ENCODE measurements at places on chromosomes 5 and 9.

DNA sequence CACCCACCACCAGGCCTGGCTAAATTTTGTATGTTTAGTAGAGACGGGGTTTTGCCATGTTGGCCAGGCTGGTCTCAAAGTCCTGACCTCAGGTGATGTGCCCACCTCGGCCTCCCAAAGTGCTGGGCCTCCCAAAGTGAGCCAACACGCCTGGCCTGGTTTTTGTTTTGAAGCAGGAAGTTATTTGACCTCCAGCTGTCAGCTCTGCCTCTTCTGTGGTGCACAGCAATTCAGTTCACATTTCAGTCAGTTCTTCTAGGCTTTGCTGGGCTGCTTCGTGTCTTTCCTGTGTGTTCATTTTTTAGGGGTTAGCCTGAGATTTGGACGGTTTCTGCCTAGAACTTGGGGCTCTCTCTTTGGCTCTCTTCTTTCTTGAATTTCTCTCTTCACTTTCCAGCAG lies 8.9 kb downstream of the LCN1 start:
- DNase-seq, result no peak

DNA sequence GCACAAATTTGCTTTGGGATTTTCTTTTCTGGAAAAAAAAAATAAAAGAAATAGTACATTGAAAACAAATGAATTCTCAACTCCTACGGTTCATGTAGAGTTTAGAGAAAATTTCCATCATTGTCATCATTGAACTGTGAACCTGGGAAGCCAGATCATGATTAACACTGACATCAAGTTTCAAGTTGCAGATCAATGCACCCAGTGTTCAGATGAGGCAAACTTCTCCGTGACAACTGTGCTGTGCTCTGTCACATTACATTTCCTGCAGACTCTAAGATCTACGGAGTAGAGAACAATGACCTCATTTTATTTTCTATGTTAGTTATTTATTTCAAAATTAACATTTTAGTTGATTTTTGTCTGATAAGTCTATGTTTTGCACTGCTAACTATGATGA lies 99.7 kb downstream of the MAP1B start:
- DNase-seq, result no peak

GRCh38 chr9:74775396-74775795 lies 112.3 kb downstream of the TRPM6 start:
- DNase-seq, result no peak

DNA sequence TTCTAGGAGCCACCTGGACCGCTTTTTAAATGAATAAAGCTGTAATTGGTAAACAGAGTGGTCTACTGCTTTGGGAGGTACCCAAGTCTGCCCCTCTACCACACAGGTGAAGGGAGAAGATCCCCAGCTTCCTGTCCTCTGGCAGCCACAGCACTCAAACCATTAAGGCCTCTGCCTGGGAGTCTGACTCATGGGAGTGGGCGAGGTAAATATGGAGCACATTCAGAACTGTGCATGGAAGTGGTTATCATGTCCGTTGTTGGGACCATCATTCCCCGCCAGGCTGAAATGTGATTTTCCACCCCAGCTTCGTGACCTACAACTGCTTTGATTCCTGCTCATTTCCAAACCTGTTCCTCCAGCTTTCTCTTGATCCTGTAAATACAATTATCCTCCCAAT lies 59.5 kb upstream of the ALDH1B1 start:
- no peak for DNase-seq

GRCh38 chr5:172383191-172383802 lies 71.0 kb downstream of the SH3PXD2B start:
- DNase-seq, result no peak

- no peak for DNase-seq
Measured at GRCh38 chr9:25427898-25428297, 250.3 kb downstream of the TUSC1 start.

DNA sequence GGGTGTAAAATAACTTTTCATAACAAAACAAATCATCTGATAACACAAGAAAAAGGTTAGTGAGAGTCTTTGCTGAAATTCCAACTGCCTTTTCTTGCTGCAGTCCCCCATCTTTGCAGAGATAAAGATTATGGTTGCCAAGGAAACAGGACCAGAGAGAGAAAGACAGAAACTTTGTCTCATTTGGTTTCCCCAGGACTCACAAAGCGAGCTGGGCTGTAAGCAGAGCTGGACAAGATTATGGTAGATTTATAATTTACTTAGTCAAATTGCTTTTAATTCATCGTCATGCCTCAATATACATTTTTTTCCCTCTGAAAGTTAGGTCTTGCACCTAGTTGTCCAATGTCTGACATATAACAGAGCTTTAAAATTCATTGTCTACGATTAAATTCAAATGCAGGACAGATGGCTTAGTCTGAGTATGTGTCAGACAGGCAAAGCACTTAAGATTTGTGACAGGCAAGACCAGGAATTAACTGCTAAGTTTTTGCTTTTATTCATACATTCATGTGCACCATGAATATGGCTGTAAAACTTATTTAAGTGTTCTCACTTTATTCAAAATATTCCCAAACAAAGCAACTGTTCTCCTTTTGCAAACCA lies 17.4 kb downstream of the ENC1 start:
- no peak for DNase-seq

DNA sequence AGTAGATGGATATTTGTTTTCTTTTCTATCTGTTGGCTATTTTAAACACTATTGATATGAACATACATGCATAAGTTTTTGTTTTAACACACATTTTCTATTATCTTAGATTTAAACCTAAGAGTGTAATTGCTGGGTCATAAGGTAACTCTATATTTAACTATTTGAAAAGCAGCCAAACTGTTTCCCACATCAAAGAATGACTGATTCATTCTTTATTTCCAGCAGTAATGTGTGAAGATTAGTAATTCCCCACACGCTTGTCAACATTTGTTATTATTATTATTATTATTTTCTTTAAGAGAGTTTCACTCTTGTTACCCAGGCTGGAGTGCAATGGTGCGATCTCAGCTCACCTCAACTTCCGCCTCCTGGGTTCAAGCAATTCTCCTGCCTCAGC lies 1495.8 kb downstream of the EFNA5 start:
- no peak for DNase-seq

All from HS-5 (cell line).